HepG2 (cell line): ENCODE measurements at places on chromosomes 1 and 21. TPM values are rescaled to one million over a fixed set of nuclear protein-coding genes. Genes with fewer than 3 reads are reported as not detected.

ETV3L gene
- total RNA-seq: not detected in 2 replicates

DNA sequence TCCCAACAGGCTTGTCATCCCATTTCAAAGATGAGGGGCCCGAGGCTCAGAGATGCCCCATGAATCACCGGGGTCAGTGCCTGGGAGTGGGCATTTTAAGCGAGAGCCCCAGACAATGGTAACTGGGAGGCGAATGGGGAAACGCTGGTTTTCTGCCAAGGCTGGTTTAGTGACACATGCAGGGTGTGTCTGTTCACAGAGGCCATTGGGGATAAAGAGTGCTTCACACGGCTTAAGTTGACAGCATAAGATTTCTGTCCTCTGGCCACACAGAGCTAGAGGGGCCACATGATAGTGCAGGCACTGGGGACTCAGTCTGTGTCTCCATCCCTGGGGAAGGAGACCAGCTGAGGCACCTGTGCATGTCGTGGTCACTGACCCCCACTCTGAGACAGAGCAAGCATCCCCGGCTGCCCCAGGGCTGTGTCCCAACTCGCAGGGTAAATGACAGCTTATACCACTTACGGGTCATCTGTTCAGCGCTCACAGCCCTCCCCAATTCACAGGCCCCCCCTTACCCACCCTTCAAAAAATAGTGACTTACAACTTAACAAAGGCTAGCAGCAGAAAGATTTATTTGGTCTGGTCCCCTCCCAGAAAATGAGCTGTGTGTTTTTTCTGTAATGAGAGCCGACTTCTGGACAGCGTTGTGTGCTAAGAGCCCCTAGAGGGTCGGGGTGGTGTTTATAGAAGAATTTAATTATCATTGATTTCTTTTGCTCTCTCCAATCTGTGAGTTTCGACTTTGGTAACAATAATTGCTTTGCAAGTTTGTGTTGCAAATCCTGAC, 34.9 kb upstream of the ARHGEF16 start:
- H3K4me1 ChIP-seq: peaks cover 54% of the 10 kb centered on the region
- H3K27me3 ChIP-seq: peaks cover 2% of the 10 kb centered on the region; the same call in 1 of the 2 replicates
- H3K4me3 ChIP-seq: no peak overlapping the region

OR10Z1 gene
- not detected in 2 replicates for total RNA-seq

MTMR11 gene
- 0.27 and 0.49 TPM in 2 replicates for total RNA-seq

SOD1 gene
- 537 and 796 TPM in 2 replicates for total RNA-seq

DNA sequence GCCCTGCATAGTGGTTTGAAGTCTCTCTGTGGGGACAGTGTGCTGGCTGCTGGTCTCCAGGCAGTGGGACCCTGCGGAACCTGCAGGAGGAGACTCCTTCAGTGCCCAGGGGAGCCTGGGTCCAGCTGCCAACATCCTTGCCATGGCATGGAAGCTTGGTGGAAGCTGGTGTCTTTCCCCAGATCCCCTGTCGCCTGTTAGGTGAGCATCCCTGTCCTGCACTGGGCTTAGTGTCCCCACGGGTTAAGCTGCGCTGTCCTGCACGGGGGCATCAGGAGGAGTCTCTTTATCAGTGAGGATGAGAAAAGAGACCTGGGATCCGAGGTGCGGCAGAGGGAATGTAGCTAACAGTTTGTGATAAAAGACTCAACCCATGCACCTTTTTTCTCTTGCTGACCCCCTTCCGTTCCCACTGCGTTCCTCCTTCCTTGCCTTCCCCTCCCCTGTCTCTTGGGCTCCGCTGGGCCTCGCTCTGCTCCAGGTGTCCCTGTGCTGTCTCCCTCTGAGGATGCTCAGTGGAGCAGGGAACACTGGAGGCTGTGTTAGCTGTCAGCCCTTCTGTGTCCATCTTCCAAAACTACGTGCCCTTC, 59.3 kb downstream of the SLC37A1 start:
- DNase-seq: no peak
- H3K36me3 ChIP-seq: no peaks in the 10 kb centered on the region
- no peaks in the 10 kb centered on the region for H3K4me1 ChIP-seq
- no peak overlapping the region for H3K4me3 ChIP-seq
- no peak overlapping the region for H3K27ac ChIP-seq

- H3K4me3 ChIP-seq: no peak overlapping the region
- peaks cover 15% of the 10 kb centered on the region; the same call in 2 of the 3 replicates for H3K36me3 ChIP-seq
- H3K27me3 ChIP-seq: no peaks in the 10 kb centered on the region
- no peak for DNase-seq
Measured at GRCh38 chr21:43657355-43658087, 1.8 kb downstream of the HSF2BP start.

DNA sequence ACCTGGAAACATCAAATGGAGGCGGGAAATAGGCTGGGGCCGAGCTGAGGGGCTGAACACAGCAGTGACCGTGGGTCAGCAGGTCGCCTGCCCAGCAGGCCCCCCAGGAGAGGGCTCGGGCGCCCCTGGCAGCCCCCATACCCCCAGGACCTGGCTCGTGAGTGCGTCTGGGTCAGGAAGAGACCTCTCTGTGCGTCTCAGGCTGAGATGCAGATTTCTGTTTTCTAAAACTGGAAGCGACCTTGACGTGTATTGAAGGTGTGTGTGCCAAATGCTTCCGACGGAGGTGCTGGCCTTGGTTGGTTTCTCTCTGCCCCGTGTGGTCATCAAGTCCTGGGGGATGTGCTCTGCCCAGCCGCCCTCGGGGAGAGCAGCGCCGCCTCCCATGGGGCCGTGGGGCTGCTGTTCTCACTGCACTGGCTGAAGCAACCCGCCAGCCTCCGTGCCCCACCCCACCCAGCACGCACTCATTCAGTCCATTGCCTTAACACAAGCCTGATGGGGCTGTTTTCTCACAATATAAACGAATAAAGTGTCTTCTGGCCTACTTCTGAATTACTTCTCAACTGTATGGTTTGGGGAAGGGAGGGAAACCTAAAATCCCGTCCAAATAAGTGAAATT, 7.4 kb downstream of the PEX10 start:
- no peak for DNase-seq
- no peaks in the 10 kb centered on the region for H3K27me3 ChIP-seq
- no peak overlapping the region for H3K4me3 ChIP-seq
